A673 (cell line): ENCODE measurements at places on chromosomes 16 and 17.

- DNase-seq = no peak
These were observed 219.7 kb downstream of the GSG1L start for GRCh38 chr16:27843800-27844199.

DNA sequence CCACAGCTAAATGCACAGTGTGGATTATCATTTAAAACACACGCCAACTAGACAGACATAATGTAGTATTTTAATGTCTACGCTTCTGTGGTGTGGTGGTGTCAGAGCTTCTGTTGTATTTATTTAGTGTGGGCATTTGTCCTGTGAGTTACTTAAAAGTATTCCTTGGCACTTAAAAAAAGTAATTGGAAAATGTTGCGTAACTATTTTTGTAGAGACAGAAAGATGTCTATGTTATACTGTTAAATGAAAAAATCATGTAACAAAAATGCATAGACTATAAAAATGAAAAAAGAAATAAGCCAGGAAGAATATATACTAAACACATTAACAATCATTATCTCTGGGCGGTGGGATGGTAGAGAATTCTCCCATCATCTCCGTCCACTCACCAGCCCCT lies 39.2 kb downstream of the CYTH1 start:
- no peak for DNase-seq

GRCh38 chr17:77416105-77416713 lies 275.4 kb downstream of the SEC14L1 start:
- no peak for DNase-seq

DNA sequence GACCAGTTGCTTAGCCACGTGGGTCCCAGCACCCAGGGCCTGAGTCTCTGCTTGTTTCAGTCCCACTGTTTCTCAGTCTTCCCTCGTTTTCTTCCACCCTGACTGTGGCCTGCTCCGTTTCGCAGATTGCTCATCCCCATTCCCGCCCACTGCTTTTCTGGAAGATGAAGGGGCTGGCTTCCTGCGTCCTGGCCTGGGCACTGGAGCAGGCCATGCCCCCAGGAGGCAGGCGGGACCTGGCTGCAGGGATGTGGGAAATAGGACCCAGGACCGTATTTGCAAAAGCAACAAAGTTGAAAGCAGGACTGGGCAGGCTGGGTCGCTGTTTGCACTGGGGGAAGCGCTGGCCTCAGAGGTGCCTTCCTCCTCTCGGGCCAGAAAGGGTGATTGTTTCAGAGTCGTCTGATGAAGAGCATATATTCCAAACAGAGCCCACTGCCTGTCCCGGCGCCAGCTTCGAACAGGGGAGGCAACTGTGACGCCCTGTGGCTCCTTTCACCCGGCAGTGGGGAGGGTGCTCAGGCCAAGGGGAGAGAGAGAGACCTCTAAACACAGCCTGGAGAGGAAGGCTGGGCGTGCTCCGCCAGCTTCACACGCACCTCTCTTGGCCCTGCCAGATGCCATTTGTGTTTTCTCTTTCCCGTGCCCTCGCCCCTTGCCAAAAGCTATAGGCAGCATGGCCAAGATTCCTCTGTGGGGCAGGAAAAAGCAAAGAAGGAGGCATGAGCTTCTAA lies 108.6 kb downstream of the CMIP start:
- no peak for DNase-seq

GRCh38 chr17:40437095-40437732 lies 6.0 kb upstream of the IGFBP4 start:
- no peak for DNase-seq

- no peak for DNase-seq
These were observed 12.6 kb downstream of the UBN1 start for GRCh38 chr16:4859900-4860255.

- DNase-seq = no peak
These were observed 63.7 kb upstream of the AMZ2 start for GRCh38 chr17:68184141-68184571.

GRCh38 chr16:20598832-20599469 lies 22.8 kb upstream of the ACSM2B start:
- no peak for DNase-seq

GRCh38 chr17:42065201-42065600 lies 14.8 kb upstream of the C17orf113 start:
- no peak for DNase-seq

DNA sequence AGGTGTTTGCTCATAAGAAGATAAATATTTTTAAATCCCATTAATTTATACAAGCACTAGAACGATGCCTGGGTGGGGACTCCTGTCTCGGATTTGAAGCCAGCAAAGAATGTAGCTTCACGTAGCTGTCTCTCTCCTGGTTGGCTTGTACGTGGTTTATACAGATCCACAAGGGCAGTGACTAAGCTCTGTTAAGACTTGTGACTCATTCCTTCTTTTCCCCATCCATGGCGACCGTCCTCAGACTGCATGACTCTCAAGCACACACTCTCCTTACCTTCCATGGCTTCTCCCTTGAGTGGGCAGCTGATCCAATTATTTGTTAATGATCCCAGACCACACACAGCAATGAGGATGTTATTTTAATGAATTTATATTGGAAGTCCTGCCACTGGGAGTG lies 679.7 kb upstream of the SOX9 start:
- DNase-seq = no peak

GRCh38 chr17:81328489-81328888 lies 33.4 kb upstream of the SLC38A10 start:
- DNase-seq = no peak

DNA sequence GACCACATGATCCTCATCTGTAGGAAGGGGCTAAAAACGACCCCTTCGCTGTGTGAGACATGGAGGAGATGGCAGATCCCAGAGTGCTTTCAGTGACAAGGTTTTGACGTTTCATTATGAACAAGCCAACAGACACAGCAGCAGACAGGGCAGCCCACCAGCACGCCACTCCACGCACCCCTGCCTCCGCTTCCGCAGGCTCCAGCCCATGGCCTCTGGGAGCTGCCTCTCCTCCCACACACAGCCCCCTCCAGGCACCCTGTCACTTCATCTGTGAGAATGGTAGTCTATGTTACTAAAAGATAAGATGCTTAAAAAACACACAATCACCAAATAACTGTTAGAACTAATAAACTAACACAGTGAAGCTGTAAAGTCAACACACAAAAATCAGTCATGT lies 12.3 kb upstream of the ADCY7 start:
- no peak for DNase-seq

DNA sequence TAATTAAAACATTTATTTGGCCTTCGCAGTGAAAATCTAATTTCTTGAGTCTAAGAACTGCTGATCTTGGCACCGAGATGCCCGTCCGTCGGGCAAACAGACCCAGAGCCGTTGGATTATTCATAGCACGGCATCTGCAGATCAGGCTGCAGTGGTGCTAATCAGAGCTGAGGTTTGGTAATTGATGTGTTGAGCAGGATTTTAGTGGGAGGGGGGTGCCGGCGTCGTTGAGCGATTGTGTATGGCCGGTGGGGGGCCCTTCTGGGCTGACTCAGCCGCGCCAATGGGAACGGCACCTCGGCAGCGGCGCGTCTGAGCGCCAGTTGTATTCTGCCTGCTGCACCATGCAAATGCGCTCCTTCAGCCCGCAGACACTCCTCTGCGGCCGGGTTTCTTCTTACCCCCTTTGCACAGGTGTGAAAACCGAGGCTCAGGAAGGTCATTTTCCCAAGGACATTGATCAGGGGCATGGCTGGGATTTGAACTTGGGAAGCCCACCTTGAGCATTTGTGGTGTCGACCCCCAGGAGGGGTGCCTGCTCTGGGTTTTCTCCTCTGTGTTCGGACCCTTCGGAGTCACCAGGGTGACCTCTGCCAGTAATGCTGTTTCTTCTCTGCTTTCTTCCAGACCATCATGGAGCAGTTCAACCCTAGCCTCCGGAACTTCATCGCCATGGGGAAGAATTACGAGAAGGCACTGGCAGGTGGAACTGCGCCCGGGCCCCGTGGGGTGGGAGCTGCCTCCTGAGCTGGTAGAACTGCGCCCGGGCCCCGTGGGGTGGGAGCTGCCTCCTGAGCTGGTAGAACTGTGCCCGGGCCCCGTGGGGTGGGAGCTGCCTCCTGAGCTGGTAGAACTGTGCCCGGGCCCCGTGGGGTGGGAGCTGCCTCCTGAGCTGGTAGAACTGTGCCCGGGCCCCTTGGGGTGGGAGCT lies 18.4 kb downstream of the BAIAP2 start:
- no peak for DNase-seq

DNA sequence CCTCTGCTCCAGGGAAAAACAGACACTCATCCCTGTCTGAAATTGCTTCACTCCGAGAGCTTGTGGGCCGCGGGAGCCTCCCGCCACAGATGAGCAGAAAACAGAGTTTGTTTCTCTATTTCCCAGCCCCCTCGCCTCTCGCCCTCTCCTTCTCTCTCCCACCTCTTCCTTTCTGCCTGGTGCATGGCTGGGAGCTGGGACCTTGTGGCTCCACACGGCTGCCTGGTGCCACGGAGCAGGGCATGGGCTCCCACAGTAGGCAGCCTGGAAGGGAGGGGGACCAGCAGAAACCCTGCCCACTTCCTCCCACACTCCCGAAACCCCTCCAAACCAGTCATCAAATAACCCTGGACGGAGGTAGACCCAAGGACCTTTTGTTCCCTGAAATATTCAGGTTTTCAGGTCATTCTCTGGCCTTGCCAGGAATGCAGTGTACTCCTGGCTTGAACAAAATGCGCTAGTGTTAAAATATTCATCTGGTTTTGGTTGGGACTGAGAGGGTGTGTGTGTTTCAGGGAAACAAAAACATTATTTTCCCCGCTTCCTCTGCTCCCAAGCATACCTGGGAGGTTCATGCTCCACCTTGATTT lies 204.9 kb downstream of the C16orf78 start:
- DNase-seq = no peak

GRCh38 chr16:4433914-4434787 lies 8.5 kb downstream of the DNAJA3 start:
- DNase-seq = no peak

GRCh38 chr16:66947302-66948065 lies 12.2 kb downstream of the CES2 start:
- DNase-seq = peak; percentile 92

GRCh38 chr17:39132192-39132610 lies 19.2 kb downstream of the PLXDC1 start:
- no peak for DNase-seq
